ENCODE measurements at places on chromosomes 1 and 21.

DNA sequence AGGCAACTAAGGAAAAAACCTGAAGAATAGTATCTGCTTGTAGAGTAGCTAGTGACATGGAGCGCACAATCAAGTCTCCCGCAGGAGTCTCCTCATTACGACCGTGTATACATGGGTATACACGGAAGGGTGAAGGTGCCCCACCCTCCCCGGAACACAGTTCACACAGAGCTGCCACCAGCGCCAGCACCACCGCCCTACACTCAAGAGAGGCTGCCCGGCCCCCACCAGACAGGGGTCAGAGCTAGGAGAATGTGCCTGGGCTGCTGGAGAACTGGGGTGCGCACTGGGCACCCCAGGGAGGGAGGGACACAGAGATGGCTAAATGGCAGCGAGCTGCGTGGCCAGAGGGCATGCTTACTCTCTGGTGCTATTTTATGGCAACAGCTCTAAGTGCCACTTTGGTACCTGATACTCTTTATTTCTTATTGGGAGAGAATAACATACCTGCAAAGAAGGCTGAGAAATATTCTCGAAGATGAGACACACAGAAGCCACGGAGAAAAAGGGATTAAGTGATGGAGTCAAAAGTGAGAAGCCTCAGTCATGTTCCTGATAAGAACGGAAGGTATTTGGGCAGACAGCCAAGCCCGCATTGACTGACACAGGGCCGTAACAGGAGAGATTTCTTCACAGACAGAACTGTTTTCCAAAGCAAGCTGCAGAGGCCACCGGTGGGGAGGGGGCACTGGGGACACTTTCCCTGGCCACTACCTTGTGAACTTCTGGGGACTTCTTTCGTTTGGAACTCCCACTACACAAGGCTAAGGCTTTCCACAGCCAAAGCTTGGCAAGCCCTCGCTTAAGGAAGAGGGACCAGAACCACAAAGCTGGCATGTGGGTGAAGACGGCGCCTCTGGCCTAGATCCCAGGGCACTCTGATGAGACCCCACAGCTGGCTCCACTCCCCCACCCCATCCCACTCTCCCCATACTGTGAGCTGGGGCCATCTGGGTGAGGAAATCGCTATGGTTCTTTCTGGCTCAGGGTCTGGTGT, 108.0 kb downstream of the PGBD5 start:
- no peak for DNase-seq

DNA sequence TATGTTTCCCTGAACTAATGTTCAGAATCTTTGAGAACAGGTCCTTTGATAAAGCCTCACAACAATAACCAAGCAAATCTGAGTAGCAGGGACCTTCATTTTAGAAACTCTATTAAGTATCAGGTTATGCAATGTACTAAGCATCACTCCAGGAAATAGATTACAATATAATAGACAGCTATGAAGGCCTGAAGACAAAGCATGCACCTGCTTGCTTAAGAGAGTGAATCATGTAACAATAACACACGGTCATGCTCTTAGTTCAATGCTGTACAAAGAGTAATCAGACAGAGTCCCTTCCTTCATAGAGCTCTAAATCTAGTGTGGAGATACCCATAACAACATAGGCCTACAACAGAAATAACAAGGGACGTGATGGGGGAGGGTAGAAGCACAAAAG, 8.1 kb upstream of the CMPK1 start:
- DNase-seq, result no peak

- no peak for DNase-seq
Observed at GRCh38 chr1:35461966-35462651, 95.1 kb downstream of the KIAA0319L start.

- peak; percentile 60 for DNase-seq
Observed at GRCh38 chr1:26582836-26583460, 53.4 kb downstream of the RPS6KA1 start.

DNA sequence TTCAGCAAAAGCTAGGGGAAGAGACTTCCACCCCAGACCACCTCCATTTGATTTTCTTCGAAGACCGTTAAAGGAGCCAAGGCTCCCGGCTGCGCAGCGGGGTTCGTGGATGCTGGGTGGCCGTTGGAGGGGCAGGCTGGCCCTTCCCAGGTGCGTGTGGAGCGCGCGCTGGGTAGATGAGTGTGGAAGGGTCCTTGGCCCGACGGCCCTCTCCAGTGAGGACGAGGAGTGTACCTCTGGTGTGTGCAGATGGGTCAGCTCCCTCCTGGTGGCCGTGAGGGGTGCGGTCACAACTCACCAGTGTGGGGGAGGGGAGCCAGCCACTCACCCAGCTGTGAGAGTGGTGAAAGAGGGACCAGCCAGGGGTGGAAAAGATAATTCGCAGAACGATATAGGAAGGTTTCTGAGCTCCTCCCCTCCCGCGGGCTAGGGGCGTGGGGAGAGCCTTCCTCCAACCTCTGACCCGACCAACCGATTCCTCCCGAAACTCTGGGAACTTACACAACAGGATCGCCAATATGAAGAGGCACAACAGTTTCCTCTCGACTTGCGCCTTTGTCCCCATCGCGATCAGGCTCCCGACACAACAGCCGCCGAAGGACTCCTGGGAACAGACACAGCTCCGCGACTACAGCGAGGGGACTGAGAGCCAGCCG, at the start of gene F11R:
Gene F11R, minus strand, starts transcription at position 644 of the 656 bp plus-strand sequence. Its CDS starts 79 bp downstream, at position 565.
- no peak for DNase-seq

- DNase-seq, result no peak
Observed at GRCh38 chr1:66237722-66238479, 296.1 kb upstream of the SGIP1 start.

- no peak for DNase-seq
Observed at GRCh38 chr1:111973150-111973790, 16.2 kb downstream of the KCND3 start.

- DNase-seq, result no peak
Observed at GRCh38 chr1:5348732-5349465, 643.3 kb downstream of the NPHP4 start.

DNA sequence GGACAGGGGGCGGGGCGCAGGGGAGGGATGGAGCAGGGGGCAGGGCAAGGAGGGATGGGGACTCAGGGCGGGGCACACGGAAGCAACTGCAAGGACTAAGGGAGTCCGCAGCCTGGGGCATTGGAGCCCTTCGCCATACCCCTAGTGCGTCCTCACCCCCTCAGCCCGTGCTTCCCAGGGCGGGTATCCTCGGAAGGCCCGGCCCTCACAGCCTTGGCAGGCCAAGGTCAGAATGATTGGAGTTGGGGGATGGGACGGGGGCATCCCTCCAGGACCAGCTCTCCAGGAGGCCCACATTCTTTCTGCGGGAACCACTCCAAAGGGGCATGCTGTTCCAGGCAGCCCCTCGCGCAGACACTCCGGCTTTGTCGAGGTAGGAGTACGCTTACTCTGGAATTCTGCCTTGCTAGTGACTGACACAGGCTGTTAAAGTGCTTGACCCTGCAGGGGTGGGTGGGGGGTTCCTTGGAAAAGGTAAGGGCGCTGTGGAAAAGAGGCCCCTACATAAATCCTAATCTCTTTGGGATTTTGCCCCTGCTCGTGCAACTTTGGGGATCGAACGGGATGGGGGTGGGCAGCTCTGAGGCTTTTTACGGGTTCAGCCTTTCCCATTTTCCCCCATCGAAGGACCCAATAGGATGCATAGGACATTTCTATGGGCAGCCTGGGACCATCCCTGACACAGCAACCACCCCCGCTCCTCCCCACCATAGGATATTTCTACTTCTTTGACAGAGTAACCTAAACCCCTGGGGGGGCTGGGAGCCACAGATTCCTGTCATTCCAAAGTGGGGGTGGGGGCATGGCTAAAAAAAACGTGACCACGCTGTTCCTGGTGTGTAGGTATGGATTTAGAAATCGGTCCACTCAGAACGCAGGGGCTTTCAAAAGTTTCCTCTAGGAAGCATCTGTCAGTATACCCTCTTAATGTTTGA, 738 bp upstream of the TRIM11 start:
- no peak for DNase-seq

- DNase-seq, result no peak
Observed at GRCh38 chr21:42578034-42578433, 64.4 kb downstream of the SLC37A1 start.

- DNase-seq, result no peak
Observed at GRCh38 chr21:42043201-42043895, 27.8 kb upstream of the UMODL1 start.

- DNase-seq, result no peak
Observed at GRCh38 chr1:14495996-14496395, 102.5 kb upstream of the KAZN start.

DNA sequence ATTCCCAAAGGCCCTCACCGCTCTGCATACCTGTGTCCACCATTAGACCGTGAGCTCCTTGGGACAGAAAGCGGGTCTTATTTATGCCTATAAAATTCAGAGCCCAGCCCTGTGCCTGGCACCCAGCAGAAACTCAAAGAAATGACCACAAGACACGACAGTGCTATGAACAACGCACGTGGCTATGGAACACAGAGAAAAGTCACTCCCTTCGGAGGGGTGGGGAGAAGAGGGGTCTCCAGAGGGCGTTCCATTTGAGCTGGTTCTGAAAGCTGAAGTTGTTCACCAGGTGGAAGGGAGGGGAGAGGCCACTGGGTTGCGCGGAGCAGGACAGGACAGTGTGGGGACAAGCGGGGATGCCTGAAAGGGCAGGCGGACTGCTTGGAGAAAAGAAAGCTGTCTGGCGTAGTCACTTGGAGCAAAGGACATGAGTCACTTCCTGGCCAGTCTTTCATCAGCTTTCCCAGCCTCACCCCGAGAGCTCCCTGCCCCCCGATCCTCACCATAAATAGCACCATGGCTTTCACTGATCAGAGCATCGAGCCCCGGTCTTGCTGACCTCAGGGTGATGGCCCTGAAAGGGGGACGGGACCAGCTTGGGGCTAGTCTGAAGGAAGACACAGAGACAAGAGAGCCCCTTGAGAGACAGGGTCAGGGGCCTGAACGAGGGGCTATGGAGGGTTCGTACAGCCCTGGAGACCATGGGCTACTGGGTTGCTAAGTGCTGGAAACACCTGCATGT, 28.5 kb downstream of the ECE1 start:
- peak; percentile 90 for DNase-seq

DNA sequence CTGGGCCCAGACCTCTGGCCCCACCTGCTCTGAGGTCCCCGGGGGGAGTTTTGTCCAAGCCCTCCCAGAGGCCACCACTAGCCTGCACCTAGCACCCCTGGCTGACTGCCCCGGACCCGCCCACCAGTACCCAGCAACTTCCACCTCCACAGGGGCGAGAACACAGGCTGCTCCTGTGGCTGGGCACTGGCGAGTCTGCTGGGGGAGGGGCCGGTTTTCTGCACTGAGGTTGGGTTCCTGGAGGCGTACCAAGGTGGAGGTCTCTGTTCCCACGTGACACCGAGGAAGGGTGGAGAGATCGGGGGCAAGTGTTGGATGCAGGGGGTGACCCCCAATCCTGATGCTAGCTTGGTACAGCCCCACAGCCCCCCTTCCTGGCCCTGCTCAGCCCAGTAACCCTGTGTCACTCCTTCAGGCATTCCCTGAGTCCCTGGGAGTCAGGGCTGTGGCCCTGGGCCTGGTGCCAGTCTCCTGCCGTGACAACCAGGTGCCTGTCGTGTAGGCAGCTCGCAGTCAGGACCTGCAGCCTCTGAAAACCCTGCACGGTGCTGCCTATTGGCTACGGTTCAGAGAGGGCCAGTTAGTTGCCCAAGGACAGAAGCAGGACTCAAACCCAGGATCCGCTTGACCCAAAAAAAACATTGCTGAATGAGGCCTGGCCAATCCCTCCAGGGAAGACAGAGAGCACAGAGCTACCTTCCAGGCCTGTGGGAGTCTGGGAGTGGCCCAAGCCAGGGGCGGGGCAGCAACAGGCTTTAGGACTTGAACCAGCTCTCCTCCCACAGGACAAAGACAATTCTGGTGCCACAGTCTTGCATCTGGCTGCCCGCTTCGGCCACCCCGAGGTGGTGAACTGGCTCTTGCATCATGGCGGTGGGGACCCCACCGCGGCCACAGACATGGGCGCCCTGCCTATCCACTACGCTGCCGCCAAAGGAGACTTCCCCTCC, 3.1 kb downstream of the ESPN start:
- DNase-seq, result no peak

- peak; percentile 67 for DNase-seq
Observed at GRCh38 chr1:201895913-201896807, 7.5 kb downstream of the SHISA4 start.

GRCh38 chr1:49013079-49013478, 236.4 kb upstream of the BEND5 start:
- DNase-seq, result no peak

DNA sequence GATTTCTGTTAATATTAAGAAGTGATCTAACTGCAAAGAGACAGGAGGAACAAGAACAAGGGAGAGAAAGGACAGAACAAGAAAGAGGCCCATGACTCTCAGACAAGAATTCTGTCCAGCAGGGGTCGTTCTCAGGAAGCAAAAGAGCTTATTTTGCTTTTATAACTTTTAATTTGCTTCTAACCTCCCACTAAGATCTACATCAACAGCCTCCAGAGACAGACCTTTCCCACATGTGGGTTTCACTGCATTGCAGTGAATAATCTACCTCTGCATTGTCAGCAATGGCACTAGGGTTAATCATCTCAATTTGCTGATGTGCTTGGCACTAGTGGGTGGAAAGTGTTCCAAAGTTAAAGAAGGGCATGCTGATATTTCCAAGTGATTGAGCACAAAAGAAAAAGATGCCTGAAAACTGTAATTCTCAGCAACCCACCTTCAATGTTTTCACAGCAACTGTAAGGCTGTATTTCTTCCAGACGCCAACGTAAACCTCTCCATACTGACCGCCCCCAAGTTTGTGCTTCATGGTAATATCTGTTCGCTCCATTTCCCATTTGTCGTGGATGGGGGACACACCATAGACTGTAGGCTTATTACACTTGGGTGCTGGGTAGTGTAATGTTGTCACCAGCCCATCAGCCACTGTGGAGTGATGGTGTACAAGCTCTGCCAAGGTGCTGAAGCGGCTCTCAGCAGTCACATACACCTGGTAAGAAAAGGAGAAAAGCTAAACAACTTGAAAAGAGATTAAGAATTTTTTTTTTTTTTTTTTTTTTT, 39.5 kb downstream of the TOR3A start:
- peak; percentile 36 for DNase-seq

- no peak for DNase-seq
Observed at GRCh38 chr1:63874278-63874880, 100.6 kb downstream of the ROR1 start.

- no peak for DNase-seq
Observed at GRCh38 chr1:156383023-156383422, 14.0 kb downstream of the RHBG start.

DNA sequence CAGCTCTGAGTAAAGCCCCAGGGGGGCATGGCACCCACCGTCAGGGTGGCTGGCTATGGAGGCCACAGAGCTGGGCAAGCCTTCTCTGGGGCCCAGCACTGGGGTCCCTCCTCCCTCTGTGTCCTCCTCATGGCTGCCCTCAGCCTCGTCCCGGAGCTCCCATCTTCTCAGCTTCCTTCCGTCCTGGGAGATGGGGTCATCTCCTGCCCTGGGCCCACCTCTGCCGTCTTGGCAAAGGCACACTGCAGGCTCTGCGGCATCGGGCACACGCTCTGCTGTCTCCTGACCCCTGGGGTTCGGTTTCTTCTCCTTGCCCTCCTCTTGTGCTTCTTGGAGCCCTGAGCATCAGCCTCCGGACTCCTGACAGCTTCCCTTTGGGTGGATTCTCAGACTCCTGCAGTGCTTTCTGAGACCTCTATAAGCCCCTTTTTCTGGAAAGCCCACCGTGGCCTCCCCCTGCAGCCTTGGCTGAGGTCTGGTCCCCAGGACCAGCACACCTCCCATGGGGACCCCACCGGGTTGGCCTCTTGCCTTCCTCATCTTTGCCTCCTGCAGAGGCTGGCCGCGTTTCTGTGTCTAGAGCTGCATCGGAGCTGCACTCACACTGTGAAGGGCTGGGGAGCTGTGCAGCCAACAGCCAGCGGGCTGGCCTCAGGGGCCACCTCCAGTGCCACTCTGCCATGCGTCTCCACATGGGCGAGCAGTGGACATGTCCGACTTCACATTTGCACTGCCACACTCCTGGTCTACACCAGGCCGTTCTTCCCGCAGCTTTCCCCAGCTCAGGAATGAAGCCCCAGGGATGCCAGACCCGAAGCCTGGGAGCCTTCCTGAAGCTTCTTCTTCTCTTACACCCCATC, 11.6 kb downstream of the UMODL1 start:
- no peak for DNase-seq

Data from skeletal muscle cell (primary cell).